ENCODE measurements at places on chromosomes 12 and 14.

DNA sequence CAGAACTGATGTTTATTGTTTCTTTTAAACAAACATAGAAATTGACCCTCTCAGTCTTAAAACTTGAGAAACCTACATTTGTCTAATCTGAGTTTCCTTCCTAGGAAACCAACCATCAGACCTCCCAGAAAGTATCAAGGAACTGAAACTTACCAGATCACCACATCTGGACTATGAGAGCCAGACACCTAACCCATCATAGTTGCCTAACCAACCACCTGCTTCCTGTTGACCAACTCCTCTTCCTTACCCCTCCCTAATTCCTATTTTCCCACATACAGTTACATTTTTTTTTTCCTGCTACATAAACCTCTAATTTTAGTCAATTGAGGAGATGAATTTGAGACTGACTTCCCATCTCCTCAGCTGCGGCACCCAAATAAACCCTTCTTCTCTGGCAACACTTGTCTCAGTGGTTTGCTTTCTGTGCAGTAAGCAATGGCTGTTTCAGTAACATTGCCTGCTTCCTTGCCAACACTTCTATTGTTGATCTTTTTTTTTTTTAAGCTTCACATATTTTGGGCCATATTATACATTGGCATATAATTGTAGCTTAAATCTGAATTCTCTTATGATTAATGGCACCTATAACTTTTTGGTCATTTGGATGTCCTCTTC is 34.3 kb downstream of the KLRD1 start:
- no peak for DNase-seq

GRCh38 chr12:103715494-103715893 is 125.5 kb downstream of the NT5DC3 start:
- DNase-seq: no peak

- DNase-seq: no peak
These were observed 476.1 kb downstream of the FUT8 start for GRCh38 chr14:65888677-65889076.

DNA sequence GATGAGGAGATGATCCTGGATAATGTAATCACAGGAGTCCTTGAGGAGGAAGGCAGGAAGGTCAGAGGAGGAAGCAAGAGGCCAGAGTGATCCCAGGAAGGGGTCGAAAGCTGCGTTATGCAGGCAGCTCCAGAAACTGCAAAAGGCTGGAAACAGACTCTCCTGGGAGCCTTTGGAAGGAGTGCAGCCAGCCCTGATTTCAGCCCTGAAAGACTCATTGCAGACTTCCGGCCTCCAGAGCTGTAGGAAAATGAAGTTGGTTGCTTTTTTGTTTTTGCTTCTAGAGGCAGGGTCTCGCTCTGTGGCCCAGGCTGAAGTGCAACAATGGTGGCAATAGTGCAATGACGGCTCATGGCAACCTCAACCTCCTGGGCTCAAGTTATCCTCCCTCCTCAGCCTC is 44.6 kb upstream of the FZD10 start:
- no peak for DNase-seq

DNA sequence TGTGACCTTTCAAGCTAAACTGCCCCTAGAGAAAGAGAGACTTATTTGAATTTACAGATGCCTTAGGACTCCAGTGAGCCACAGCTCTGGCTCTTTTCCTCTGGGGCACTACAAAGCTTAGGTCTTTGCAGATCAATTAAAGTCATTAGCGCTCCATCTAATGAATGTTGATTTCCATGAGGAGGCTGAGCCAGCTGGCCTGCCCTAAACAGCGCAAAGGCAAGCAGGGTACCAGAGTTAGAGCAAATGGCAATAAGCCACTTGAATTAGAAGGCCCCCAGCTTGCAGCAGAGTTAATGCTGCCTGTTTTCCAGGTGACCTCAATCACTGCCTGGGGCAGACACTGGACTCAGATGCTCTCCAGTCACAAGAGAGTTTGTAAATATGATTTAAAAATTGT is 695.3 kb downstream of the DIO2 start:
- no peak for DNase-seq

GRCh38 chr14:104776961-104777807 is 18.4 kb downstream of the AKT1 start:
- DNase-seq: no peak

DNA sequence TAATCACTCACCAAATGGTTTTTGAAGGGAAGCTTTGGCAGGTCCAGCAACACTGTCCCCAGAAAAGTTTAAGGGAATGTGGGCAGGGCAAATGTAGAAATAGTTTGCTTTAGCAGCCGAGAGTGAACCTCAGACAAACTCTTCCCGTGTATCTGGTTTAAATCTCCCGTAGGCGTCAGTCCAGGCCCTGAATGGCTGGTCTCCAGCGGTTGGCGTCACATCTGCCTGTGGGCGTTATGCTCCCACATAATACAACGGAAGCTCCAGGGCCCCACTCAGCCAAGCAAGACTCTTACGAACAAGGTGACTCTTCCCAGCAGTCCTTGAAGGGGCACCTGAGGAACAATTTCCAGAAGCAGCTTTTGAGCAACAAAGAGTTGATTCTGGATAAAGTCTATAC is 942 bp downstream of the ZC2HC1C start:
- no peak for DNase-seq

- no peak for DNase-seq
These were observed 47.9 kb upstream of the MEG3 start for GRCh38 chr14:100777818-100778525.

DNA sequence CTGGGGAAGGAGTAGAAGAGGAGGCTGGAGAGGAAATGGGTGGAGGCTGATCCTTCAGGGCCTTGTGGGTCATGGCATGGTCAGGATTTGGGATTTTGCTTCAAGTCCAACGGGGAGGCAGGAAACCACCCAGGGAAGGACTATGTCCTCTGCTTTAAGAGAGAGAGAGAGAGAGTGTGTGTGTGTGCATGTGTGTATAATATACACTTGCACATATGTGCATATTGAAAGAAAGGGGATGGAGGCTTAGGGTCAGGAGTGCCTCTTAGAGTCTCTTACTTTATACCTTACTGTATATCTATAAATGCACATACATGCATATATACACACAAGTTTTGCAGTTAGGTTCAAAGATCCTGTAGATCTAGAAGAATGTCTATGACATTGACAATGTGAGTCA is 94.8 kb downstream of the RGS6 start:
- no peak for DNase-seq

DNA sequence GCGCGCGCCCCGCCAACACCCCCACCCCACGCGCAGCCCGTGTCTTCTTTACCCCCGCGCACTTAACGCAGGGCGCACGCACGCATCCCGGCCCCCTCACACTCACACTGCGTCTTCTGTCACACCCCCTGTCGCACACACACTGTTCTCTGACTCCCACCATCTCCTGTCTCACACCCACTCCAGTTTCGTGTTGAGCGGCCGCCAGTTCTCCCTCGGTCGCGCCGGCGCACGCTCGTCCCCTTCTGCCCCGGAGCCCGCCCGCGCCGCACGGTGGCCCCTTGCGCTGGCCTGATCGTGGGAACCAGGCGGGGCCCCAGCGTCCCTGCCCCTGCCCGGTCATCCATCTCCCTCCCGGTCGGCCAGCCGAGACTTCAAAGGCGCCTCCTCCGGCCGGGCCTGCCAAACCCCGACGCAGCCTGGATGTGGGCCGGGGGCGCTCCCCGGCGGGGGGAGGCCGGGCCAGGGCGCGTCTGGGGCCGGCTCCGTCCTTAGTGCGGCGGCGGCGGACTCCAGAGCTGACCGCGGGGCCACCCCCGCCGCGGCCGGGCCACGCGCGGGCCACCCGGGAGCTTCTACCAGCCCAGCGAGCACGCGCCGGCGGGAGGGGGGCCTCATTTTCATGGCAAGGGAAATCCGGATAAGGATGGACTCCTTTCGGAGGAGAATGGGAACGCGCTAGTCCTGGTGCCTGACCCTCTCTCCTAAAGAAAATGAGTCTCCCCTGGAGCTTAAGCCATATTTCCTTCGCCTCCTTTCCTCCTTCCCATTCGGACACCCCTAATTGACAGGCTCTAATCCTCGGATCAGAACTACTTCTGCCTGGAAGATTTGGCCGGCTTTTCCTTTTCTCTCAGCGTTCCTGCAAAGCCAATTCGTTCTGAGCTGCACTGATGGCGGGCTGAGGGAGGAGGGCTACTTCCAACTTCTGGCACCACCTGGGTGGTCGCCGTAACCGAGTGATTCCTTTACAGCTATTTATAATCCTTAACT is 82.0 kb upstream of the HMGA2 start:
- DNase-seq: no peak

DNA sequence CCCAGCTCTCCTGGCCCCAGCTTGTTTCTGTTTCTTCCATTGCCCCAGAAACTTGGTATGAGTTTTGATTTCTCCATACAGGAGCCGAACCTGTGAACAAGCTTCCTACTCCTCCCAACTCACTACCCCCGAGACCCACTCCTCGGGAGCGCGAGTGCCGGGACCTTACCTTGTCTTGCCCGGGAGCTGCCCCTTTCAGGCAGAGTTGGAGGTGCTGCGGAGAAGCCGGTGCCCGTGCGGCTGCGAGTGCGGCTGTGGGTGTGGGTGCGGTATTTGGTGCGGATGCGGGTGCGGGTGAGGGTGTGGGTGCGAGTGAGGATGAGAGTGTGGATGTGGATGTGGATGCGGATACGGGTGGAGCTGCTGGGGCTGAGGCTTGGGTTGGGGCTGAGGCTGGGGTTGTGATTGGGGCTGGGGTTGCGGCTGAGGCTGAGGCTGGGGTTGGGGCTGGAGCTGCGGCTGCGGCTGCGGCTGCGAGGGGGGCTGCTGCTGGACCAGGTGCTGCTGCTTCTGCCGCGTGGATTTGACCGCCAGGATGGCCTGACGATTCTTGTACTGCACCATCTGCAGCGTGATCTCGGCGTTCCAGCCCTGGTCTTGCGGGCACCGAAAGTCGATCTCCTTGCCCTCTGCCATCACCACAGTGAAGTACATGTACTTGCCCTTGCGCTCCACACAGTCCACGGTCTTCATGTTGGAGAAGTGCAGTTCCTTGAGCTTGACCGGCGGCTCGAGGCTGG is 1.1 kb downstream of the PHLDA1 start:
- peak; percentile 30 for DNase-seq

DNA sequence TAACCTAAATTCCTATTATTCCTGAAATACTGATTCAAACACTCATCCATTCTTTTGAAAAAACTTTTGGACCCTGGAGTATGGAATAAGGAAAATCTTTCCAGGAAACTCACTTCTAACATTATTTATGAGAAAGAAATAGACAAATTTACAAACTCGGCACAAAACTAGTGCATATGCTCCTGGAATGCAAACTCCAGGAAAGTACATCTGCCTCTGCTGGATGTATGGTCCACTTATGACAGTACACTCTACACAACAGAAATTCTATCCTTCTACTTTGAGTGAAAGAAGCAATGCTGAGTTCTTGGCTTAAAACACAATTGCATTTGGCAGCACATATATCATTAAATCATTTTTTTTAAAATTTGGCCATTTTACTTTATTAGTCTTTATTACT is 700.5 kb upstream of the STXBP6 start:
- no peak for DNase-seq

GRCh38 chr14:54702492-54702891 is 135.6 kb downstream of the SAMD4A start:
- DNase-seq: no peak

DNA sequence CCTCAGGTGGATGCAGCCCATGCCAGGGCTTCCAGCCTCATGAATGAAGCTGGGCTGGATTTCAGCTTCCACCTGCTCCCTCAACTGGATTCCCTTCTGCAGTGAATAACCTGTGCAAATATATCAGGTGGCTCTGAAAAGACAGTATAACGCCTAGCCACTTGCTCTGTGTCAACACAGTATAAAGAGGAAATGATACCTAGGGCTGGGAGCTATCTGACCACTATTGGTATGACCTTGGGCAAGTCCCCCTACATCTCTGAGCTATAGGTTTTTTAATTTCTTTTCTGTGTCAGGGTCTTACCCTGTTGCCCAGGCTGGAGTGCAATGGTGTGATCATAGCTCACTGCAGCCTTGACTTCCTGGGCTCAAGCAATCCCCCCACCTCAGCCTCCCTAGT is 19.8 kb downstream of the ISM2 start:
- DNase-seq: no peak

GRCh38 chr12:19018302-19018970 is 111.1 kb upstream of the PLEKHA5 start:
- no peak for DNase-seq

GRCh38 chr12:63064080-63064479 is 86.9 kb downstream of the AVPR1A start:
- DNase-seq: no peak

DNA sequence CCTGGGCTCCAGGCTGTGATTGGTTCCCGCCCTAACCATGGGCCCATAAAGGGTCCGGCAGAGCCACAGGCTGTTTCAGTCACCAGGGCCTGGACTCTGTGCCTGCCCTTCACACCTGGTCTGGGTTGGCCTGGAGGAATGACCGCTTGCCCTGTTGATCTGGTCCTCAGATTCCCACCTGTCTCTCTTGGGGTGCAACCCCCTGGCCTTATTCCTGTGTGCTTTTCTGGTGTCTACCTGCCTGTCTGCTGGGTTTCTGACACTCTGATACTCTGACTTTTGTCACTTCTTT is 2.9 kb upstream of the KRT83 start:
- no peak for DNase-seq

DNA sequence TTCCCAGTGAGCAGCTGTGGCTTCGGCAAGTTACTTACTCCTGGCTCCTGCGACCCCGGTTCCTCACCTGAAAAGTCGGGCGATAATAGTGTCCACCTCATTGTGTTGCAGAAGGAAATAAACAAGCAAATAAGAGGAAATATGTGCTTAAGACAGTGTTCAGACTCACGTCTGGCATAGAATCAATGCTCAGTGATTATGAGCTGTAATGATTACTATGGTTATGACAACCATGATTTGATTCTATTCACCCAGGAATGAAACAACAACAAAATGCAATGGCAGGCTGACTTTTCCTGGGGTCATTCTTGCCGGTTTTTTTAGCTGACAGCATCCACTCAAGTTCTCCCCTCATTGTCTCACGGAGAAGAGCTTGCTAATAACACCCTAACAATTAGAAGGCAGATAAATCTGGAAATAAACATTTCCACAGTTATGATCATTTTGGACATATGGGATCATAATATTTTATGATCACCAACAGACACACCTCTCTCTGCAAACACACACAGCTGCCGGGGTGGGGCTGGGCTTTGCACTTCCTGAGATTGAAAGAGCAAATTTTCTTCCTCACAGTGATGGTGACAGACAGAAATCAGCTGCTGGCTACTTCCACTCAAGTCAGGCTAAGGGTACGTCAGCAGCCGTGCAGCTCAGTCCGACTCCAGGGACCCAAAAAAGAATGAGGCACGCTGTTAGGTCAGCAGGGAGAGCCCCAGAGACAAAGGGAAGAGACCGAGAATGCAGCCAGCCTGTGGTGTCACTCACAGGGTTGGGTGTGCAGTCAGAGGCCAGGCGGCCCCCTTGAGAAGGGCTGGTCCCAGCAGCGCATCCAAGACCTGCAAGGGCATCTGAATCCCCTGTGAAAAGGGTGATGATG is 158.0 kb downstream of the RIMBP2 start:
- no peak for DNase-seq

- no peak for DNase-seq
These were observed 111.2 kb upstream of the NPAS3 start for GRCh38 chr14:32827514-32827913.

- DNase-seq: no peak
These were observed 364.5 kb downstream of the PAWR start for GRCh38 chr12:79326222-79326621.

GRCh38 chr14:68384335-68384734 is 408.5 kb downstream of the ZFP36L1 start:
- no peak for DNase-seq

- DNase-seq: no peak
These were observed 9.8 kb downstream of the NTF3 start for GRCh38 chr12:5441497-5442236.

GRCh38 chr12:109097140-109097434 is 310 bp upstream of the UNG start:
- no peak for DNase-seq
